ENCODE measurements at places on chromosomes 5 and 9.

DNA sequence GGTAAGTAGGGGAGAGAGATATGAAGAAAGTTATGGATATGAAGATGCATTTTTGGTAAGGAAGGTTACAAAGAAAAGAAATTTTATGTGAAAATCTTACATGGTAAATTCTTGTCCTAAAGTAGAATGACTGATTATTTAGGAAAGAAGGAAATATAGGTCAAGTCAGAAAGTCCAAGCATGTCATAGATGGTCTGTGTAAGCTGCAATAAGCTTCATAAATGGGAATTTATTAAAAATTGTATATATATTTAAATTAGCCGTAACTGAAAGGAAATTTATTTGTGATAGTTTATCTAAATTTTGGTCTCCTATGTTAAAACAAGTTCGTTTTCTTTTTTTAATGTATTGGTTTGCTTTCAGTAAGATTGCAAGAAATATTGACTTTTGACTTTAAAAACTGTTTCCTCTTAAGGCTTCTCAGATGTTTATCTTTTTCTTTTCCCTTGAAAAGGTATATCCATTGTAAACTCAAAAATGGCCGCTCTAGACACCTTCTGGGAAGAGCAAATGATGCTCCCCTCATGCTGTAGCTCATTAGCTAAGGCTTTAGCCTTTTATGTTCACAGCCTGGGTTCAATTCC is 46.8 kb upstream of the HAPLN1 start:
- DNase-seq, result no peak

- no peak for DNase-seq
Measured at GRCh38 chr5:137296213-137296781, 202.8 kb downstream of the SPOCK1 start.

- no peak for DNase-seq
Measured at GRCh38 chr9:135877791-135878527, 29.4 kb downstream of the CAMSAP1 start.

DNA sequence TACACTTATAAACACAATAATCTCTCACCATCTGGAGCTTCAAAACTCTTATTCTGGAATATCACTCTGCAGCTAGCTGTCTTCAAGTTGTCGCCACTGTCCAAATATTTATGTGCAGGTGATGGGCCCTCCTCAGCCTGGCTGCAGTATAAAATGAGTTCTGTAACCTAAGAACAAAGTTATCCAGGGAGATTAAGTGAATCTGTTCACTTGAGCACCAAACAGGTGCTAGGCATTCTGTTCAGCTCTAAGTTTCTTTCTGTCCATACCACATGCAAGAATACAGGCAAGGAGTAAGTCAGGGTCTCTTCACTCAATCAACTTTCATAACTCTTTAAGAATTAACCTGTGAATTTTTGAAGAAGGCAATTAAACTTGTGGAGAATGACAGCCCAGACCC is 344.1 kb downstream of the PLK2 start:
- no peak for DNase-seq

GRCh38 chr9:108119530-108120113 is 630.1 kb upstream of the KLF4 start:
- DNase-seq, result no peak

- no peak for DNase-seq
Measured at GRCh38 chr5:16660982-16661381, 44.2 kb upstream of the RETREG1 start.

GRCh38 chr5:41863871-41864486 is 6.2 kb downstream of the OXCT1 start:
- DNase-seq, result no peak

DNA sequence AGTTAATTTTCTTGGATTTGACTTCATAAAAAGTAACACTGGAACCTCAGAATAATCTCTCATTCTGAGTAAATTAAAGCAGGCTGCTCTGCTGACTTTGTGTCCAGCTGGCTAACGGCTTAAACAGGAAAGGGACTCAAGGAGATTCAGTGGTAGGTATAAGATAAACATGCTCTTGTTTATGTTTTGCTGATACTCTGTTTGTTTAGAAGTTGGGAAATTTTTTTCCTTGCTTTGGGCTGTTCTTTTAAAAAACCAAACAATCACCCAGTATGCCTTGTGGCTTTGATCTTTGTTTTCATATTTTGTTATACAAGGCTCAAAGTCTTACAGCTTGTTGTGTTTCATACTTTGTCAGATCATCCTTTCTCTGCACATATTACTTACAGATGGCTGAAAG is 237.6 kb upstream of the RIOK2 start:
- DNase-seq, result no peak

DNA sequence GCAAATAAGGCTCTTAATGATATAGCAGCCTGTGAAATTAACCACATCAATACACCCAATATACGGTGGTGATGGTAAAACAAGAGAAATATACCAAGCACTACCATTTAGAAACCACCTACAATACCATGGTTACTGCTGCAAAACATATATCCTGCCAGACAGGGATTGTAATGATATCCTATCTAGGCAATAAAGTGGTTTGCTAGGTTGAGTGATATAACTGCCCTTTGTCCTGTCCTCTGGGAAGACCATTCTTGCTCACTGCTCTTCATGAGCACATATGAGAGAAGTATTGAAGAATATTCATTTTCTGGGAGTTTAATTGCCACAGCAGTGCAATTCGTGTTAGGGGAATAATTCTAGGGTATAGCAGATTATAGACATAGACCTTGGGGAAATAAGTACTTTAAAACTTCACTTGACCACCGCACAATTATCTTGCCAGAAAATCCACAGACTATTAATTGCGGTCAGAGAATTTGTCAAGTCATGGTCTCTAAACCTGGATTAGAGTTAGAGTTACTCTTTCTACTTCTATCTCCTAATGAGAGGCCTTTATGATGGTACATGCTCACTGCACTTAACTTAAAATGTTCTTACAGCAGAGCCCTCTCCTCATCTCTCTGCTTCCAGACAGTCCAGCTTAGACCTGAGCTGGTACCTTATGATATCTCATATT is 413.0 kb downstream of the ZNF608 start:
- DNase-seq, result no peak
